ENCODE measurements at places on chromosomes 11 and 22.

DNA sequence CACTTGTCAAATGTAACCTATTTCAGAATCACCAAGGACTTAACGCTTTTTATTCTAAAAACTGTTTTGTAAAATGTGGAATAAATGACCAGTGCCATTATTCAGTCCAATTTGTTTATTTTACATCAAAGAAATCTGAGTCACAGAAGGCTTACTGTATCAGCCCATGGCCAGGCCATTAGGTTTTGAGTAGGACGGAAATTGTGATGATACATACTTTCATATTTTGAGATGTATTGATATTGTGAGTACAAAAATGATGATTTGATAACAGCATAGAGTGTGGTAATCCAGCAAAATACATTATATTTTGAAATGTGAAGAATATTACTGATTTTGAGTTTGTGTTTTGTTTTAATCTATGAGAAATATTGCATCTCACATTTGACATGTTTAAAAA lies 81.1 kb downstream of the PIWIL3 start:
- DNase-seq, result no peak

DNA sequence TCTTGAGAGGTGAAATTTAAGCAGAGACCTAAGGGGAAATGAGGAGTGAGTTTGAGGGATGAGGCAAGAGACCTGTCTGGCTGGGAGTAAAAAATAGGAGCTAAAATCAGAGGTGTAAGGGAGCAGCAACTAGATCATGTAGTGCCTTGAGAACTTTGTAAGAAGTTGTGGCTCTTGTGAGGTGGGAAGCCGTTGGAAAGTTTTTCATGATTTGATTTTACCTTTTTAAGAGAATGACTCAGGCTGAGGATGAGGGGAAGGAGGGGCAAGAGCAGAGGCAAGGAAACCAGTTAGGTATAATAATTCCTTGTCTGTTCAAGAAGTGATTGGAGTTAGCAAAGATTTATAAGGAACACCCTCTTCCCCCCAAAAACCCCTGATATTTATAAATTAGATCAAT lies 25.8 kb downstream of the QSER1 start:
- DNase-seq, result no peak

GRCh38 chr11:66268952-66269905 lies 790 bp downstream of the RAB1B start:
- no peak for DNase-seq

GRCh38 chr11:64299847-64300648 lies at the start of gene CATSPERZ:
CATSPERZ (plus strand) TSS chr11:64300358; CDS start chr11:64300411, 53 bp downstream.
- no peak for DNase-seq

DNA sequence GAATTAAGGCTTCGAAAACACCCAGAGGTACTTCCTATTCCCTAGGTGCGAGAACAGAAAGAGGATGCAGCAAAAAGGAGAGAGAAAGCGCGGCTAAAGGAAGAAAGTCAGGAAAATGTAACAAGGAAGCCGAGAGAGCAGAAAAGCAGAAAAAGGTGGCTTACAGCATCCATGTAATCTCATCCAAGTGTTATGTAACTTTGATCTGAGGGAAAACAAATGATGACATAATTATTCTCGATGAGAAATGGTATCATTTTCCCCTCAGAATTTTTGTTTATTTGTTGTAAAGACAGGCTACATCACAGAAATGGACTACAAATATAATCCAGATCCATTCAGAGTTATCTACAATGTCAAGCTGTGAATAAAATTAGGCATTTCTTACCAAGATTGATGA lies 69.1 kb upstream of the APOA1 start:
- no peak for DNase-seq

GRCh38 chr11:93199616-93200015 lies 1.8 kb upstream of the SLC36A4 start:
- no peak for DNase-seq

DNA sequence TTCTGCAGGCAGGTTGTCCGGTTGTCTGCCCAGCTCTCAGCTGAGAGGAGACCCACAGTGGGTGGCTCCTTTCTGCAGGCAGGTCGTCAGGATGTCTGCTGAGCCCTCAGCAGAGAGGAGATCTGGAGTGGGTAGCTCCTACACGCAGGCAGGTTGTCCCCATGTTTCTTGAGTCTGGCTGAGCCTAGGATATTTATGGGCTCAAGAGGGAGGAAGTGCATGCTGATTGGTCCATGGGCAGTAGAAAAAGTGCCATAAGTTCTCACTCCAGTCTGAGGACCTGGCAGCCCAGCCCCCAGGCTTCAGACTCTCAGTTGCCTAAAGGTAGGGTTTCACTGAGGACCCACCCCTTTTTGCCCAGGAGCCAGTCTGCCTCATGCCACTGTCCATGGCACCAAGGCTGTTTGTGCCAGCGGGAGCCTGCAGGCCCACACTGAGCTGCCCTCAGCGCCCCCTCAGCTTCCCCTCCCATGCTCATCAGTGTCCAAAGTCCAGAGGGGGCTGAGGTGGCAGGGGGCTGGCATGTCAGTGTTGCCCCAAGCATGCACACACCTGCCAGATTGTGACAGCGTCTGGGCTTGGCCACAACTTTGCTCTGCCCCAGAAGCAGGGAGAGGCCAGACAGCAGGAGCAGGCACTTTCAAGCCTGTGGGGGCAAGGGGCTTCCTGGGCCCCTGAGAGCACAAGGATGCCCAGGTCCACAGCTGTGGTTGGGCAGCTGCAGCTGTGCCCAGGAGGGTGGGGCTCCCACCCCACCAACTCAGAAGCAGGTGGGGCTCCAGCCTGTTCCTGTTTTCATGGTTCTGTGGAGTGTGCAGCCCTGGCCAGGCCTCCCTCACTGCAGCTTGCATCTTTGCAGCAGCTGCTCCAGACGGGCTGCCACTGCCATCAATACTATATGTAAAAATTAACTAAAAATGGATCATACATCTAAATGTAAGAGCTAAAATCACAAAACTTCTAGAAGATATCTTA lies 3.8 kb upstream of the RNF141 start:
- no peak for DNase-seq

DNA sequence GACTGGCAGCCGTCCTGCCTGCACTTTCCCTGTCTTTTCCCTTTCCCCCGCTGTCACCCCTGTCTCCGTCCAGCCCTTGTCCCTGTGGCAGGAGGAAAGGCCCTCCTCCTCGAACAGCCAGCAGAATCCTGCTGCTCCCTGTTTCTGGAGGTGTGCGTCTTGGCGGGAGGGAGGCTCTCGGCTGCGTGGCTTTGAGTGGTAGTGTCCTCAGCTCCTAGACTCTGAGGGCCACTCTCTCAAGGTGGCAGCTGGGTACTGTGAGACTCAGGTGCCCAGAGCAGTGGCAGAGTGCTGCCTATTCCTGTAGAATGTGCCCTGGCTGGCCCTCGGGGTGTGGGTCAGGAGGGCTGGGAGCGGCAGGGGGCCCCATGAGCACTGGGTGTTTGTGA lies 9.1 kb upstream of the RANBP1 start:
- no peak for DNase-seq

GRCh38 chr11:120168960-120169681 lies 31.2 kb upstream of the TRIM29 start:
- no peak for DNase-seq

DNA sequence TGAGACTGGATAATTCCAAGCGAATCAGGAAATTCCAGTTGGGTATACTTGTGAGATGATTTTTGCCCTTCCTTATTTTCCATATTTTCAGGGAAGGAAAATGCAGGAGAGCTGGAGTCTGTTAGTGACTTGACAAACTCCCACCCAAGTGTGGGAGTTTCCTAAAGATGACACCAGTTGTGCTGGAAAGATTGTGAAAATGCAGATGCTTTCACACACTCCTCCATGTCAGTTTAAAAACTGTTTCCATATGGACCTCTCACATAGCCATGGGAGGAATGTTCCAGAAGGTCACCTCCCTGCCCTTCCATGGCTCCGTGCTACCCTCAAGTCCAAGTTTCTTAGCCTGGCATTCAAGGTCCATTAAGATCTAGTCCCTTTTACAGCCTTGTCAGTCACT lies 350.7 kb upstream of the NARS2 start:
- no peak for DNase-seq

- no peak for DNase-seq
Observed at GRCh38 chr11:64092111-64092760, 56.5 kb downstream of the FLRT1 start.

GRCh38 chr11:2903672-2904011 lies 18.1 kb upstream of the CDKN1C start:
- no peak for DNase-seq

- no peak for DNase-seq
Observed at GRCh38 chr11:16935518-16936302, 78.5 kb downstream of the PLEKHA7 start.

DNA sequence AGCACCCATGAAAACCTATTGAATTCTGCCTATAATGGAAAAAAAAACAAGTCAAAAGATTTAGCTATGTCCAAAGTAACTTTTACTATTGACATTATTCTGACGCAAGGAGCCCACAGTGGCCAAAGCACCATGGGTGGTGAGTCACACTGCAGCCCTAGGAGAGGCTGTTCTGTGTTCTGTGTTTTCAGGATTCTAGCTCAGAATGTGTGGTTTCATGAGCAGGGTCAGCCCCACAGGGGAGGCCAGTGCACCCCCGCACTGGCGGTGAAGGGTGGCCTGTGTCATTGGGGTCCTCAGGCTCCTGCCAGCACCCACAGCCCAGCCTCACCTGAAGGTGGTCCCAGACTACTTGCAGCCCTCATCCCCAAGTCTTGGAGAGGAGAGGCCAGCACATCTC lies 112.2 kb downstream of the BRD1 start:
- DNase-seq, result no peak

GRCh38 chr22:27581688-27582087 lies 219.9 kb downstream of the MN1 start:
- no peak for DNase-seq

GRCh38 chr11:76041208-76041607 lies 165.1 kb downstream of the WNT11 start:
- no peak for DNase-seq

- DNase-seq, result no peak
Observed at GRCh38 chr11:130790689-130791088, 125.6 kb downstream of the SNX19 start.

- no peak for DNase-seq
Observed at GRCh38 chr11:95193541-95193940, 37.5 kb downstream of the SESN3 start.

DNA sequence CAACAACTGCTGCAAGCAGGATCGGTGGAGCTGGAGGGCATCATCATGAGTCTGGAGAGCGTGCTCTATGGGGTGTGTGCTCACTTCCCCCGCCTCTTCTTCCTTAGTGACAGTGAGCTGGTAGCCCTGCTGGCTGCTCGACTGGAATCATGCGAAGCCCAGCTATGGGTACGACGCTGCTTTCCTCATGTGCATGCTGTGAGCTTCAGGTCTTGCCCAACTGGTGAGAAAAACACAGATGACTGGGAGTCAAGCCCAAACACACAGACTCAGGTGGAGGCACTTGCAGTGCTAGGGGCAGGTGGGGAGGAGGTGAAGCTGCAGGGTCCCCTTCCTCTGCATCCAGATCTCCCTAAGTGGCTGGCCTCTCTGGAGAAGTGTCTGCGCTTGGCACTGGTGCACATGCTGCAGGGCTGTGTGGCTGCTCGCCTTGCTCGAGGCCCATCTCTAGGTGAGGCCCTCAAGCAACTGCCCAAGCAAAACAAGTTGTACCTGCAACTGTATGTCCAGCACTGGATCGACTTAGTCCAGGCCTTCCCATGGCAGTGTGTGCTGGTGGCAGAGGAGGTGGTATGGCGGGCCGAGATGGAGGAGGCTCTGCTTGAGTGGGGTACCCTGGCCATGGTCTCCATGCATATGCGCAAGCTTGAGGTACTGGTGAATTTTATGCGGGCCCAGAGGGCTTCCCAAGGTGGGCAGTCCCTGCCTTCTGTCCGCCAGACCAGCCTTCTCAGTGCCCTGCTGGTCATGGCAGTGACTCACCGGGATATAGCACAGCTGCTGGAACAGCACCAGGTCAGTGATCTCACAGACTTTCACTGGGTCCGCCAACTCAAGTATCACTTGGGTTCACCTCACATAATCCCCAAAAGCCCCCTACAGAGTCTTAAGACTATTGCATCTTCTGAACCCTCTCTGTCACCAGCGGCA lies 48.1 kb downstream of the DNHD1 start:
- no peak for DNase-seq

- no peak for DNase-seq
Observed at GRCh38 chr11:119172513-119172912, 4.0 kb downstream of the NLRX1 start.

DNA sequence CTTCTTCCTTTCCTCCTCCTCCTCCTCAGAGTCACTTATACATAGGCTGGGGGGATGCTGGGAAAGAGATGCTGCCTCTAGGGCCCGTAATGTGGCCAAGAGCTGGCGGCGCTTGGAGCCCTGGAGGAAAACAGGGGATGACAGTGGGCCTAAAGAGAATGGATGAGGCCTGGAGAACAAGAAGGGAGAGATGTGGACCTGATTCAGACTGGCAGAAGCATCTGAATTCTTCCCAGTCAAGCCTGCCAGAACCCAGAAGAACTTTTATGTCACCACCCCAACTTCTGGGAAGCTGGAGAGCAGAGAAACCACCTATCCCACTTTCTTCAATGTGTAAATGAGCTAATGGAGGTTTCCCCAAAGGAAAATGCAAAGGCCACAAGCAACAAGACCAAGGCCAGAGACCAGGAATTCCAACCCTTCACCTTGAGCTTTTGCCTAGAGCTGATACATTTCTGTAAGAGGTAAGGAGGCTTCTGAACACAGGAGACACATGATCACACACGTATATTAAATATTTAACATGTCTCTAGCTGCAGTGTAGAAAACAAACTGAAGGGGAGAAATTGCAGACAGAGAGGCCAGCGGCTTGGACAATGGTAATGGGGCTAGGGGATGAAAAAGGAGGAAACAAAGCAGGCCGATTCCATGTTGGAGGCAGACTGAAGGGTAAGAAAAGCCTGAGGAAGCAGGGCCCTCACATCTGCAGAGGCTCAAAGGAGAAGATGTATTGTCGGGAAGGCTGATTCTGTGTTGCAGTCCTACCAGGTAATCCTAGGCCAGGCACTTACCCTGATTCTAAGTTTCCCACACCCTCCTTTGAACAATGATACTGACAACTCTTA lies 1.1 kb downstream of the RRP8 start:
- DNase-seq, result no peak

GRCh38 chr11:20163783-20164481 lies 3.7 kb upstream of the DBX1 start:
- DNase-seq, result no peak
